Activated CD4-positive, alpha-beta T cell treated with anti-CD3 and anti-CD28 coated beads, Interleukin-2, Interleukin-4, amounts not matched to agents 100 ng/mL and 50 ng/mL, durations not matched to agents 16 hours and 8 hours (primary cell): ENCODE measurements at places on chromosomes 4 and X.
A peak's percentile ranks its signal among the peaks of the same experiment; 100 is the strongest.

- DNase-seq, result no peak
These were observed 426 bp upstream of the C4orf51 start for GRCh38 chr4:145679520-145679919.

DNA sequence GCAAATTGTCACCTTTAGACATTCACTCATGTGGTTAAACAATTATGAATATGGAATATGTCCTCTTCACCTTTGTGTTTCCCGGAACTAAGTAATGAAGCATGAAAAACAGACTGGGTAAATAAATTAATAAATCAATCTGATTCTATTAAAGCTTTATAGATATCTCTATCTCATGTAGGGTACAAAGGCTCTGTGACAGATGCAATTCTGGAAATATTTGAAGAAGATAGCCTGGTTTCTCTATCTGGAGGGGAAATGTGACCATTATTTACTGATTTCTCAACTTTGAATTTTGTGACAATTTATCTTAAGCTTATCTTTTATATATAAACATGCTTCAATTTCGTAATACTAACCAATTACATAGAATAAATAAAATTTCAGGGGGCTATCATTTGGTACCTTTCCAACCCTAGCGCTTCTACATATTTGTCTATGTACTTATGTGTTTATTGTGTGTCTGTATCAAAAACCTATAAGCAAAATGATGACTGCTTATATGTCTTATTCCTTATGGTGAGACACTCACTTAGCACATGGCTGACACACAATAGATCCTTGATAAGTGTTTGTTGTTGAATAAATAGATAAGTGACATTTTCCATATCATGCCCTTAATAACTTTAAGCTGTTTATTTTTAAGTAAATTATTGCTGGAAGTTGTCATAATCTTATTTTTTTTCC, 9.9 kb downstream of the CTSO start:
- no peak for DNase-seq

DNA sequence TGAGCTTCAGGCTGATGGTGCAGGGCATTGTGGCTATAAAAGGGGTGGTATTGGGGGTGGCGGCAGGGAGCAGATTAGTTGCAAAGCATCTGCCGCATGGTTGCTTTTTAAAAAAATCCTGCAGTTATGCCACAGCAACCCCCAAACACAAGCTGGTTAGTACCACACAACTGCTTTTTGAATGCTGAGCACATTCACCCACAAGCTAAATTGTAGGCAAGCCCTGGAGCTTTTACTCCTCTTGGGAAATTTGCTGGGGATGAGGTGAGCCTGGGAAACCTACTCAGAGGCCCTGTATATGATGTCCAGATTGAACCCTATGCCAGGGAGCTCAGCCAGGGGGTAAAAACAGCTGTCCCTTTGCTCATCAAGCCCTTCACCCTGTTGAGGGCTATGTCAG, 33.8 kb upstream of the TRIM2 start:
- no peak for DNase-seq

GRCh38 chr4:94341481-94342370, 910 bp downstream of the HPGDS start:
- DNase-seq, result no peak

DNA sequence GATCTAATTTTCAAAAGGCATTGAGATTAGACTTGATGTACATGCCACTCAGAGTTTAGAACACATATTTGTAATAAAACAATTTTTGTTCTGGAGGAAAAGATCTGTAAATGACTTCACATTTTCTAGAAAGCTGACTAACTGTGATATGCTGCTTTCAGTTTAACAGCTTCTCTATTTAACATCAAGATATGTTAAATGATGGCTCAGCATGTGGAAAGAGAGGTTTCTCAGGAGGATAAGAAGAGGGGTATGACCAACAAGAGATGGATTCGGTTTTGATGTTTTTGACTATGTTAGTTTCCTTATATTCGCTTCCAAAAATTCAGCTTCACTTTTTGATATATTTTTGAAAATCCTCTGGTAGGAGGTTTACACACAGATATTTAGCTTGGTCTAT, 698.7 kb downstream of the GLUD2 start:
- no peak for DNase-seq

- no peak for DNase-seq
These were observed 64.5 kb upstream of the STX18 start for GRCh38 chr4:4606321-4606720.

- no peak for DNase-seq
These were observed 2.8 kb upstream of the PARM1 start for GRCh38 chr4:74930162-74930561.

GRCh38 chr4:27304751-27305150, 444.1 kb downstream of the STIM2 start:
- no peak for DNase-seq

- DNase-seq, result no peak
These were observed 15.9 kb downstream of the DHX15 start for GRCh38 chr4:24568425-24568824.

GRCh38 chrX:134732152-134732551, 73.9 kb upstream of the PLAC1 start:
- DNase-seq, result no peak

- DNase-seq, result peak; percentile 18
These were observed 19.0 kb downstream of the TMEM47 start for GRCh38 chrX:34638116-34638515.

- DNase-seq, result peak; percentile 41
These were observed 180.6 kb upstream of the MAP3K15 start for GRCh38 chrX:19695884-19696283.

DNA sequence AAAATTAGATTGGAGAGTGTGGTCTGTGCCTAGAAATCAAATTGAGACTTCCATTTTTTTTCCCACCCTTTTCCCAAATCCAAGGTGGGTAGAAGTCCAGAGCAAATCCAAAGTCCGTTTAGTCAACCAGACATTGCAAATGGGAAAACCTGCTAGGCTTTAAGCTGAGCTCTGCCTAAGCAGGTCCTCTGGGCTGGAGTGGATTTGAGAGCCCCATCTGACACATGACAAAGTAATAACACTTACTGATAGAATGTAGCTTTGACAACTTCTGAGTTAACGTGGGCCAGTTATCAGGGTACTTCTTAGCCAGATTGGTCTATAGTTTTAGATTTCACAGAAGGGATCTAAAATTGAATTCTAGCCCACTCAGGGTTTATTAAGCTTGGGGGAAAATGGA, 242.3 kb downstream of the GALNTL6 start:
- no peak for DNase-seq

GRCh38 chr4:82797405-82798111, 1.0 kb downstream of the SCD5 start:
- DNase-seq, result no peak

- peak; percentile 40 for DNase-seq
These were observed 33.8 kb downstream of the LONRF3 start for GRCh38 chrX:119008110-119008744.

- DNase-seq, result no peak
These were observed 96.6 kb downstream of the HPGD start for GRCh38 chr4:174425669-174426068.

DNA sequence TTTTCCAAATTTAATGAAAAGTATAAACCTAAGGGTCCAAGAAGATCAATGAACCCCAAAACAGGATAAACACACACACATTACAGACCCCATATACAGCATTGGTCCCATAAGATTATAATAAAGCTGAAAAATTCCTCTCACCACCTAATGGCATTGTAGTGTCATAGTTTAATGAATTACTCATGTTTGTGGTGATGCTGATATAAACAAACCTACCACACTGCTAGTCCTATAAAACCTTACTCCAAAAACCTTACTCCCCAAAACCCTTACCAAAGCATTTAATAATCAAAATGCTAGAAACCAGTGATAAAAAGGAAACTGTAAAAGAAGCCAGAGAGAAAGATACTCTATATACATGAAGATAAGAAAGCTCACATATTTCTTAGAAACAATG, 148.1 kb upstream of the SH3RF1 start:
- DNase-seq, result no peak

DNA sequence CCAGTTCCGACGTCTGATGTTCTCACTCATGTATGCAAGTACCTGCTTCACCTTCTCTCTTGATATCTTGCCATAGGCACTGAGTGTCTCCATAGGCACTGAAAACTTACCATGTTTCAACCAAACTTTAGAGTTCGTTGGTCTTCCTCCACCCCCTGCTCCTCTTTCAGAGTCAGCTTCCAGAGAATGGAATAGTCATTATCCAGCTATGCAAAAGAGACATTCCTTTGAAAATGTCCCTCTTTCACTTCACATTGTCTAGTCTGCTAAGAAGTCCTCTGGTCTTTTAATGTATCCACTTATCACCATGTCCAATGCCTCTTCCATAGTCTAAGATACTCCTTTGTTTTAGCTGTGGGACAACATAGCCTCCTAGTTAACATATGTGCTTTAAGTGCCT, 566.0 kb upstream of the TENM3 start:
- no peak for DNase-seq

DNA sequence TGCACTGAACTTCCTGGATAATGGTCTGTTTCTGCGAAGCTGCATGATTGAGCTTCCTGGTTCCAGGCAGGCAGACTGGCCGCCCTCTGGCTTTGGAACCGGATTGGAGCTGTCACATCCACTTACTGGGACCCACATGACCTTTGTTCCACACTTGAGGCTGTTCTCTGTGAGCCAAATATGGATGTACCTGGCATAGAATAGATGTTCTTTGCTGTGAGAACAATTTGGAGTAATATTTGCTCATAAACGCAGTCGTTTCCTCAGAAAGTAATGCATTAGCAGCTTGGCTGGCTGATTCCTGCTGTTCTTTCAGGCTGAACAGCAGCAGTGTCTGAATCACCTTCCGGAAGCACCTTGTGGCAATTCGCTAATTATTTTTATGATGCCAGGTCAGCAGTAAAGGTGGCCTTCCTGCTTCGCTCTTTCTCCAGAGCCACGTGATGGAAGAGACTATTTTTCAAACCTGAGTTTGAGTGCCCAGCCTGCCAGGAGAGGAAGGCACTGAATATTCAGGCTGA, 78.1 kb upstream of the BOD1L1 start:
- DNase-seq, result no peak

GRCh38 chr4:107212565-107212964, 176.5 kb upstream of the DKK2 start:
- DNase-seq, result no peak

DNA sequence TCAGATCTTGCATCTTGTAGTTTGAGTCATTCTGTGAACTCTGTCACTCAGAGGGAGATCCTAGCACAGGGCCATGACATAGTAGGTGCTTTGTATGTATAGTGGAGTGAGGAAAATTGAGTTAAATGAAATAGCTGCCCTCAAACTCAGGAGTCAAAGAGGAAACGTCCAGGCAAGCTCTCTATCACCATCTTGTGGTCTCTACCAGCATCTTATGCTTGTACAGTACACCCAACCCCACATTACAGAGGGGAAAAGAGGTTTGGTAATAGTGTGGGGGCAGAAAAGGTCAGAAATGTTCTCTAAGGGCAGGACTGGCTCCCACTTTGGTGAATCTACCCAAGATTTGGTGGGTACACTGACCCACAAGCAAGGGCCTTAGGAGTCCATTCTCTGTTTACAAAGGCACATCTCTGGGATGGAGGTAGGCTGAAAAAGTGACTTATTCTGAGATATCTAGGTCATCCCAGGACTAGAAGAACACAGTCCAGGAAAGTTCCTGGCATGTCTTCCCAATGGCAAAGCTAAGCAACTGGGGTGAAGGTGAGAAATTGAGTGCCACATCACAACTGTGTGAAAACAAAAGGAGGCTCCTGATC, 131.8 kb downstream of the OR13H1 start:
- DNase-seq, result peak; percentile 12

DNA sequence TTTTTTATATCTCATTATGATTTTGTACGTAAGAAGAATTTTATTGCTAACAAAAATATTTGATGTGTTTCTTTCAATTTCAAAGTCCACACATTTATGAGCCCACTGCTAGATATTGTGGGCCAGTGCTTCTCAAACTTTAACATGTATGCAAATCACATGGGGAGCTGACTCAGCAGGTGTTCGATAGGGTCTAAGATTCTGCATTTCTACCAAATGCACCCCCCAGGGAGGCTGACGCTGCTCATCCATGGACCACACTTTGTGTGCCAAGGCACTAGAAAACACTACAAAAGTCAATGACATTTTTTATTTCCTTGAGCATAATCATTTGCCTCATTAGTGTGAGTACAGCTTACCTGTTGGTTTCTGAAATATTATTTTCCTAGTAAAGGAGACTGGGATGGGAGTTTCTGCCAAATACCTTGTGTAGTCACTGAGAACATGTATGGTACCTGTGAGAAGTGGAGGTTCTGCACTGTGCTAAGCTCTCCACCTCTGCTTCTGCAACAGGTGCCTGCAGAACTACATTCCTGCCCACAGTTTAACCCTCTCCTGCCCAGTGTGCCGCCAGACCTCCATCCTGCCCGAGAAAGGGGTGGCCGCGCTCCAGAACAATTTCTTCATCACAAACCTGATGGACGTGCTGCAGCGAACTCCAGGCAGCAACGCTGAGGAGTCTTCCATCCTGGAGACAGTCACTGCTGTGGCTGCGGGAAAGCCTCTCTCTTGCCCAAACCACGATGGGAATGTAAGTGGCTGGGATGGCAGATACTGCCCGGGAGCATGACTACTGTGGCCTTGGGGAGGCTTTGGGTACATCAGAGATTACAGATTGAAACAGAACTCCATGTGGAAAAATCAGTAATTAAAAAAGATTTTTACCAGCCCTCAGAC, 68.9 kb upstream of the MND1 start:
- no peak for DNase-seq

GRCh38 chr4:38368613-38369012, 295.4 kb upstream of the KLF3 start:
- DNase-seq, result no peak

GRCh38 chr4:9977518-9978031, 43.7 kb downstream of the SLC2A9 start:
- DNase-seq, result no peak

DNA sequence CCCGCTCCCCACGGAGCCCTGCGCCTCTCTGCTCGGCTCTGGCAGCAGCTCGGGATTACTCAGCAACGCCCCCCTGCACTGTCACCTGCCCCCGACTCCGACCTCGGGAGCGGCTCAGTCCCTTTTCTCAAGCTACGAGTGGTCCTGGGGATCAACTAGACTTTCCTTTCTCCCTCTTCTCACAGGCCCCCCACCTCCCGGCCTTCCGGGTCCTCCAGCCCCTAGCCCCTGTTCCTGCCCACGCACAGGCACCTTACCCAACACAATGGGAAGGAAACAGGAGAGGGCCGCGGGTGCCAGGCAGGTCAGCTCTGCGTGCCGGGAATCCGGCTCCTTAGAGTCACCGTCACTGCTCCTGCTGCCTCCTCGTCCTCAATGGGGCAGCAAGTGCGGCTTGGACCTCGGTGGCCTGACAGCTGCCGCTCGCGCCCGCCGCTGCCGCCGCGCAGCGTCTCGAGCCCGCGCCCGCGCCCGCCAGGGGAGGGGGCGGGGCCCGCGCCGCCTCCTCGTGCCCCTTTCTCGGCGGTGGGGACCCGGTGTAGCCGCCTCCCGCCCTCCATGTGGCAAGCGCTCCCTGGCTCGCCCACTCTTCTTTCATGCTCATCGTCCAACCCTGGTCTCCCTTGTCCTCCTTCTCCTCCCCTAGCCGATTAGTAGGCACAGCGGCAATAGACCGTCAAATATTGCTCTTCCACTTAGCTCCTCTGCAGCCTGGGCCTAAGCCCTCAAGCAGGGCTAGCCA, at the start of gene RAB9B:
Gene RAB9B, minus strand, starts transcription at position 455 of the 742 bp plus-strand sequence. CDS start 6,473 bp downstream, outside the sequence.
- DNase-seq, result no peak
